ENCODE measurements at places on chromosomes 7 and 10.

GRCh38 chr10:53162856-53163255 is 390.3 kb upstream of the MBL2 start:
- no peak for DNase-seq

DNA sequence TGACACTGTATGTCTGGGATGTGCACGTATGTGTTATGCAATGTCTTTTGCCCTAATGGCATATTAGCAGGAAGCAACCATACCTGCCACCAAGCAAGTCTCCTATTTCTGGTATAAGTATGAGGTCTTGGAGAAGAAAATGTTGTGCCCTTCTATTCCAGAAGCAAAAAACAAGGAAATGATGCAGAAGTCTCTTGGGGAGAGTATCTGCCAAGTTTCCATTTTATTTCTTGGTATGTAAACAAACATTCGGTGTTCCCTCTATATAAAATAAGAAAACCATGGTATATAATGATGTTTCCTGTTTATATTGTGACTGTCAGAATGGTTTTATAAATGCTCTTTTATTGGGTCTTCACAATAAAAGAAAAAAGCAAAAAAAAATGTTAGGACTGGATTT is 19.3 kb upstream of the MYO3A start:
- DNase-seq, result no peak

GRCh38 chr10:19707376-19707775 is 108.9 kb upstream of the PLXDC2 start:
- no peak for DNase-seq

- DNase-seq, result no peak
Observed at GRCh38 chr10:118875087-118875486, 120.3 kb upstream of the CACUL1 start.

DNA sequence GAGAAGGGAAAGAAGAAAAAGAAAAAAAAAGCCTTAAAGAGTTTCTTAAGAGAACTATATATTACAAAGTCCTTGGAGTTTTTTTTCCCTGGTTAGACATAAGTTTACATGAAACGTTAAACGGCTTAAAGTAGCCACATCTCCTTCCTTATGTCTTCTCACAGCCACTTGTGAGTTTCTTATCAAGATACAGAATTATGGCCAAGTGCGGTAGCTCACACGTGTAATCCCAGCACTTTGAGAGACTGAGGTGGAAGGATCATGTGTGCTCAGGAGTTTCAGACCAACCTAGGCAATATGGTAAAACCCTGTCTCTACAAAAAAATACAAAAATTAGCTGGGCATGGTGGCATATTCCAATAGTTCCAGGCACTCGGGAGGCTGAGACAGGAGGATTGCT is 54.3 kb downstream of the IKZF1 start:
- no peak for DNase-seq

DNA sequence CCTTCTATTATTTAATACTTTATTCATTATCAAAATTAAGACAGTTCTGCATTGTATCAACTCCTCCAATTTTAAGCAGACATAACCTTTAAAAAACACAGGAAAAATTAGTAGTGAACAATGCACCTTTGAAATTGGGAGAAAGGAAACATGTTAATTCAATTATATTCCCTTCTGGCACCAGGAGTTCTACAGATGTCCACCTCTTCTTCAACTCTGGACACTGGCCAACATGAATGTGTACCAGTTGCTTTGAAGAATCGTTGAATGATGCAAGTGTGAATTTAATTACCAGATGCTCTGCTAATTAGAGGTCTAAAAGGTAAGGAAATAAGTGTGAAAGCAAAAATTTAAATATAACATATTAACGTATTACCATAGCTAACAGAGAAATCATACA is 206.7 kb upstream of the IGFBP3 start:
- no peak for DNase-seq

DNA sequence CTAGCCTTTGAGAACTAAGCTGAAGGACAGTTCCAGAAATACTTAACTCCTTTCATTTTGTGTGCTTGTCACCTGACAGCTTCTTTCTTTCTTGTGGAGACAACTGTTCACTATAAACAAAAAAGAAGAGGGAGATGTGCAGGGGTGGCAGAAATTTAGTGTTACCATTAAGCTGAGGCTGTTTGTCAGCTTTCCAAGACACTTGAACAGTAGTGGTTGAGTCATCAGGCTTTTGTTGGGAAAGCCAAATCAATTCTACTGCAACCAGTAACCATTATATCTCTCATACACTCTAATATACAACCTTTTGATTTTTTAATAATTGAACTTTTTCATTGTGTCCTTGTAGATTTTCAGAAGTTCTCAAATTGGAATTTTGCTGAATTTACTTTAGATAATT is 75.3 kb downstream of the POLL start:
- DNase-seq, result no peak

- no peak for DNase-seq
Observed at GRCh38 chr10:102580230-102580629, 64.0 kb upstream of the TRIM8 start.

DNA sequence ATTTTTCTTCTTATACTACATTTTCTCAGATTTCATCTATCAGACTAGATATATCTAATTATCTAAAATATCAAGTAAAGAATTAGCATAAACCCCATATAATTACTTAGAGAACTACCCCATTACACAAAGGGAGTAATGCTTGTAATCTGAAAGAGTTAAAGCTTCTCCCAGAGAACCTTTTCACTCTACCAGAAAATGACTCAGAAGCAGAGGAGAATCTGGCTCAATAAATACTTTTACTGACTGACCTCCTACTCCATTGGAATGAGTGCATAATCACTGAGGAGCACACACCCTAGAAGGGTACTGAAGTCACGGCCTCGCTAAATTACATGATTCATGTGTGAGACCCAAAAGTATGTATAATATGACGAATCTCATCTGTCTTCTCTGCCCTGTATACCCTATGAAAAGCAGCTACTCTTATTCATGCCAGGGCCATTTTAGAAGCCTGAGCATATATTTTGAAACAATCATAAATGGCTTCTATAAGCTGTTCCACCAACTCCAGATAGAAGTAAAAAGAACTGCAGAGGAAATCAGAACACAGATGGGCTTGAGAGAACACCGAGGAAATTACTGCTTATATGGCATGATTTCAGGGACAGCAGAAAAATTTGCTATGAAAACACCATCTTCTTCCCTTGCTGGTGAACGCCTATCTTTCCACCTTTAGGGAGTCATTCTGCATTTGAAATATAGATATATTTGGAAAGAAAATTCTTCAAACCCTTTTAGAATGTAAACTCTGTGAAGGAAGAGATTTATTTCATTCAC is 32.7 kb downstream of the DNMBP start:
- no peak for DNase-seq

GRCh38 chr10:119323085-119324016 is 116.0 kb downstream of the GRK5 start:
- no peak for DNase-seq

DNA sequence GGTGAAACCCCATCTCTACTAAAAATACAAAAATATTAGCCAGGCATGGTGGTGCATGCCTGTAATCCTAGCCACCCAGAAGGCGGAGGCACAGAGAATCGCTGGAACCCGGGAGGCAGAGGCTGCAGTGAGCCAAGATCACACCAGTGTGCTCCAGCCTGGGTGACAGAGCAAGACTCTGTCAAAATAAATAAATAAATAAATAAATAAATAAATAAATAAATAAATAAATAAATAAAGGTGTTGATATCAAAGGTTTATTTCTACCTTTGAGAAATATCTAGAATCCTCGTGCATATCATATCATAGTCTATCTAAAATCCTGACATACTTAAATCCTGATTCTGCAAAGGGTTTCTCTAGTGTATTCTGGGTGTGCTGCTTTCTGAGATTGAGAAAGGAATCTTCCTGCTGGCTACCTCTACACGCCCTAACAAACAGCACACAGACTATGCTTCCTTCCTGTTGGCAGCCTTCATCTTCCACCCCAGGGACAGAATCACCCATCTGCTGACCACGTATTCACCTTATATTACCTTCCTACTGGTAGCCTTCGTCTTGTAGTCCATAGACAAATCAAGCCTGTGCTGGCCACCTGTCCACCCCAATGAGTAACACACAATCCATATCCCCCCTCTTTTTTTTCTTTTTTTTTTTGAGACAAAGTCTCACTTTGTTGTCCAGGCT is 8.7 kb downstream of the ABLIM1 start:
- DNase-seq, result no peak
